Activated T-cell treated with anti-CD3 and anti-CD28 coated beads, Interleukin-2, amount 50 U/mL, for 72 hours (primary cell): ENCODE measurements at places on chromosomes 2 and 18. TPM values are rescaled to one million over a fixed set of nuclear protein-coding genes. Genes with fewer than 3 reads are reported as not detected.

Gene NPPC
- total RNA-seq, result 1.1 TPM

- H3K36me3 ChIP-seq, result no peaks in the 10 kb centered on the region
- peaks cover 85% of the 10 kb centered on the region for H3K4me1 ChIP-seq
- H3K27ac ChIP-seq, result peak overlapping the region; percentile 78
- DNase-seq, result peak; percentile 82
- peak overlapping the region; percentile 69 for H3K4me3 ChIP-seq
These were observed 158.3 kb downstream of the LDLRAD4 start for GRCh38 chr18:13376841-13377351.

DNA sequence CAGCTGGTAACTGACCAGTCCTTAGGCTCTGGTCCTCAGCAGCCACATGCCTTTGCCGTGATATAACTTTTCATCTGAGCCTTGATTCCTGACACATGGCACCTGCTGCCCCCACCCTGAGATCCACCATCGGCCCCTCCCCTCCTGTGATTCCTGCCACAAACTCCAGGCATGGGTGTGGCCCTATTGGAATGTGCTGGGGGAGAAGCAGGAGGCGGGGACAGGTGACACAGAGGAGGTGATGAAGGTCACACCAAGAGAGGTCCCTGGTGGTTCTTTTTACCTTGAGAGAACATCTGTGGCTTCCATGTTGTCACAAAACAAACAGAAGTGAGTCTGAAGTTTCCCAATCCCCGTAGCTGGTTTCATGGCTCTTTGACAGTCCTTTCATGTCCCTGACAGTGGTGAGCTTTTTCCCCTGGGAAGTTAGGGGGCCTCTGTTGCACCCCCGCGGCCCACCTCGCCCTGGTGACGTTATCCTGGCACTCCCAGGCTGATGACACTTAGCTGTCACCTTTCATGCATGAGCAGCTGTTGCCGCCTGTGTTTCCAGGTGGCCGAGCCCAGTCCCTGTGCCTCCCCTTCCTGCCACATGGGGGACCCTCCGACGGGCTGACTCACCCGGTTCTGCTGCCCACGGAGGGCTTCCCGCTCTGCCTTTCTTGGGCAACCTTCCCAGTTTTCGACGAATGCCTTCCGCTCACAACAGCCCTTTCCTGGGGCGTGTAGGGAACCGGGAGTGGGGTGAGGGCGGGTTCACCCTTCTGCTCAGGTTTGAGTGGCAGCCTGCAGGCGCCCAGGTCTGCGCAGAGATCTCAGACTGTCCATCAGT, 66.3 kb upstream of the GLI2 start:
- peaks cover 10% of the 10 kb centered on the region for H3K36me3 ChIP-seq
- no peak for DNase-seq
- peaks cover 27% of the 10 kb centered on the region for H3K27me3 ChIP-seq
- no peak overlapping the region for H3K27ac ChIP-seq

Gene MRPL33
- total RNA-seq, result 68.1 TPM

GRCh38 chr2:233049194-233049761, 10.9 kb upstream of the INPP5D start:
- H3K27me3 ChIP-seq, result peaks cover 6% of the 10 kb centered on the region
- peaks cover 7% of the 10 kb centered on the region for H3K4me1 ChIP-seq
- no peak overlapping the region for H3K27ac ChIP-seq
- no peaks in the 10 kb centered on the region for H3K36me3 ChIP-seq
- no peak overlapping the region for H3K4me3 ChIP-seq
- no peak for DNase-seq

GRCh38 chr2:231016566-231017230, 20.6 kb upstream of the C2orf72 start:
- no peak for DNase-seq
- H3K27me3 ChIP-seq, result peaks cover 32% of the 10 kb centered on the region
- no peaks in the 10 kb centered on the region for H3K4me1 ChIP-seq
- no peak overlapping the region for H3K4me3 ChIP-seq

- no peak for DNase-seq
- no peak overlapping the region for H3K4me3 ChIP-seq
- no peaks in the 10 kb centered on the region for H3K36me3 ChIP-seq
These were observed 73.7 kb upstream of the ZNF516 start for GRCh38 chr18:76568731-76569130.

GRCh38 chr18:62183578-62184195, 3.2 kb downstream of the PIGN start:
- H3K4me1 ChIP-seq, result peaks cover 30% of the 10 kb centered on the region
- no peak overlapping the region for H3K27ac ChIP-seq
- no peak overlapping the region for H3K4me3 ChIP-seq
- DNase-seq, result peak; percentile 51
- H3K27me3 ChIP-seq, result no peaks in the 10 kb centered on the region
